Cardiac muscle cell (in vitro differentiated cells and primary cell): ENCODE measurements at places on chromosomes 12 and 14.

- no peak for DNase-seq
Observed at GRCh38 chr14:104284107-104284592, 145.8 kb downstream of the KIF26A start.

DNA sequence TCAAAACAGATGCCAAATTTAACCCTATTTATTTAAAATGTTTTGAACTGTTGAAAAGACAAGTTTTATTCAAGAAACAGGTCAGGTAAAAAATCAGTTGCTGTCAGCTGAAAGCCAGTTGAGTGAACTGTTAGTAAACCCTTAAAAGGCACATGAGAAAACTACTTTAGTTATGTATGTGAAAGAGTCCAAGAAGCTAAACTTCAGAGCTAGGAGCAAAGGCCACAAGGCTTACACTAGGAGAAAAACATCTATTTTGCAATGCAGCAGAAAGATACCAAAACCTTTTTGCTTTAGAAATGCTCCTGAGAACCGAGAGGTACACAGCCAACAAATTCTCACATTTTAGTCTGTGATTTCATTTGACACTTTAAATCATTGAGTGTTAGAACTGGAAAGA, 375.2 kb downstream of the FSCB start:
- no peak for DNase-seq

GRCh38 chr12:57624441-57625220, 8.4 kb downstream of the B4GALNT1 start:
- DNase-seq: no peak

DNA sequence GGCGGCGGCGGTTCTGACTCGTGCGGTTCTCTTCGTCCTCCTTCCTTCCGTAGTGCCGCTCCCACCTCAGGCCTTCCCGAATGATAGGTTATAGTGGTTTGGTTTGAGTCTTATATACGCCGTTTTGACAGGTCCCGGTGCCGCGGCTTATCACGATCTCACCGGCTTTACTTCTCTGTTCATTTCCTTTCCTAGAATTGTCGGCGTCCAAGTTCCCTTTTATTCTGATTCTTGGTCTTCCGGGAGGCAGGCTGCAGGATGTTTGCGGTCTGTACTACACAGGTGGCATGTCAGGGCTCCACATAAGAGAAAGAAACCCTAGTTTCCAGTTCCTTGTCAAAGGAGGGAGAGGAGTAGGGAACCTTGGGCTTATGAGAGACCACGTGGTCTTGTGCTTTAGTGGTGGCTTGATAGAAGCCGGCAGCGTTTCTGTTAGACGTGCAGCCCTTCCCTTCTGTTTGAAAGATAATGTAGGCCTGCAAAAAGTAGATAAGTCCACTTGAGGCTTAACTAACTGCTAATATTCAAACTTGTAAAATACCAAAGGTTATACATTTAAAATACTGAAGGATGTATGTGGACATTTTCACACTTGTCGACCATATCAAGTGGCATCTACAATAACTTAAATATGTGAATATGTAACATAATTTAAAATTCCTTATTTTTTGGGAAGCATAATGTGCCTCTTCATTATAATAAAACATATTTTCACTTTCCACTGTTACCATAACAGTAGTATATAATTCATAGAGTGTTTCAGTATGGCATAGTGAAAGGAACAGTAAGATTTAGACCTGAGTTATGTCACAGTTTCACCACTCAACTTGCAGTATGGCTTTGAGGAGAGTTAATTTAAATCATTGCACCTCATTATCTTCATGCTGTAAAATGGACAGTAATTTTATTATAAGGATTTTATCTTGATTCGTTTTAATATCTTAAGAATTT, 804 bp downstream of the USP15 start:
- DNase-seq: peak; percentile 50

GRCh38 chr14:68249661-68250451, 430.3 kb downstream of the RAD51B start:
- no peak for DNase-seq

GRCh38 chr12:105334001-105334400, 3.5 kb downstream of the C12orf75 start:
- peak; percentile 30 for DNase-seq

DNA sequence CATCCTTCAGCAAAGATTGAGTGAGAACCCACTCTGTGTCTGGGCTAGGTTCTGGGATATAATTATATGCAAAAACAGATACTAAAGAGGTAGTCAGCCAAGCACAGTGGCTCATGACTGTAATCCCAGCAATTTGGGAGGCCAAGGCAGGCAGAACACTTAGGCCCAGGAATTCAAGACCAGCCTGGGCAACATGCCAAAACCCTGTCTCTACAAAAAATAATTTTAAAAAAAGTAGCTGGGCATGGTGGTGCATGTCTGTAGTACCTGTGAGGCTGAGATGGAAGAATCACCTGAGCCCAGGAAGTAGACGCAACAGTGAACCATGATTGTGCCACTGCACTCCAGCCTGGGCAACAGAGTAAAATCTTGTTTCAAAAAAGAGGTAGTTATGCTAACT, 237.5 kb upstream of the HMGA2 start:
- DNase-seq: no peak

GRCh38 chr14:90461425-90461824, 64.6 kb downstream of the CALM1 start:
- DNase-seq: no peak

DNA sequence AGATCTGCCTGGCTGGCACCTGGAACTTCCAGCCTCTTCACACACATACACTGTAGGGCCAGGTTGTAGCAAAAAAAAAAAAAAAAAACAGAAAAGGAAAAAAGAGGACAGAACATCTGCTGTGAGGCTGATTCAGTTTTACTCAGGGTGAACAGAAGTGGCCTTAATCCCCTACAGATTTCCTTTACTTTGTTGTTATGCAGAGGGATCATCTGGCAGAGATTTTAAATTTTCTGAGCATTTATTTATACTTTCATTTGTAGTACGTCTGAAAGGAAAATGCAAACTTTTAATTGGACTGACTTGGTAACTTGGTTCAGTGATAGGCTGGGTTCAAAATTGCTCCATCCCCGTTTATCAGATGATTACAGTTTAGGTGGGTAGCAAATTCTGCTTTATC, 50.8 kb upstream of the PRICKLE1 start:
- DNase-seq: no peak

- DNase-seq: no peak
Observed at GRCh38 chr14:85565862-85566296, 35.9 kb downstream of the FLRT2 start.

- DNase-seq: peak; percentile 25
Observed at GRCh38 chr12:24109381-24110039, 160.0 kb upstream of the SOX5 start.

- no peak for DNase-seq
Observed at GRCh38 chr12:19620222-19620621, 180.9 kb downstream of the AEBP2 start.

GRCh38 chr14:88983755-88984154, 159.3 kb downstream of the TTC8 start:
- DNase-seq: no peak

GRCh38 chr14:85439696-85440328, 90.1 kb upstream of the FLRT2 start:
- peak; percentile 52 for DNase-seq

GRCh38 chr12:47033789-47034555, 45.4 kb upstream of the PCED1B start:
- DNase-seq: no peak

GRCh38 chr14:69068744-69069421, 84.0 kb downstream of the DCAF5 start:
- DNase-seq: no peak

- DNase-seq: no peak
Observed at GRCh38 chr12:97541366-97541765, 78.8 kb downstream of the RMST start.

- no peak for DNase-seq
Observed at GRCh38 chr14:104328607-104329006, 190.2 kb downstream of the KIF26A start.

DNA sequence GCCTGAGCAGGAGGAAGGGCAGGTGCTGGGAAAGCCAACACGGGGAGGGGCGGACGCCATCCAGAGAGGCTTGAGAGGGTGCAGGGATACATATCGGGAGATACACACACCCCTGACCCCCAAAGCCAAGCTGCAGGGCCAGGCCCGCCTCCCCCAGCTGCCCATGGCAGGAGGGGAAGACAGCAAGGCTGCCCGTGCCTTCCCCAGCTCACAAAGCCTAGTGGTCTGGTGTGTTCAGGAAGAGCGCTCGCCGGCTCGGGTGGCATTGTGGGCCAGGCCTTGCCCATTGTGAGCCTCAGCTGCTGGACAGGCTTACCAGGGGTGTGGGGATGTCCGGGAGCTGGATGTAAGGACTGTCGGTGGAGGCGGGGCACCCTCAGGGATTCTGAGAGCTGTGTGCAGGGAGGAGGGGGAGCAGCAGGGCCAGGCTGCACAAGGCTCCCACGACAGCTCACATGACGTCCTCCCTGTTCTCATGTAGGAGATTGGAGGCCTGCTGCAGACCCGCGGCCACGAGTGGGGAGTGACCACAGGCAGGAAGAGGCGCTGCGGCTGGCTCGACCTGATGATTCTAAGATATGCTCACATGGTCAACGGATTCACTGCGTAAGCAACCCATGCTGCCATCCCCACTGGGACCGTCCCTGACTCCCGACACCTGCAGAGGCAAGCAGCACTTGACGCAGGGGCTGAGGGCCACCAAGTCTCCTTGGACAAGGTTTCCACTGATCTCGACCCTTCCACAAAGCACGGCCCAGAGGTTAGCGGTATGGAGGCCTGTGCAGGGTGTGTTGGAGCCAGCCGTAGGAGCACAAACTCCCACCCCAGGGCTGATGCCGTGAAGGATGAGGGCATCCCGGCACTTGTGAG, 10.1 kb upstream of the SIVA1 start:
- no peak for DNase-seq

- DNase-seq: no peak
Observed at GRCh38 chr12:3673981-3674708, 78.8 kb downstream of the CRACR2A start.

- DNase-seq: no peak
Observed at GRCh38 chr14:105878554-105878953, 352.2 kb downstream of the TMEM121 start.

DNA sequence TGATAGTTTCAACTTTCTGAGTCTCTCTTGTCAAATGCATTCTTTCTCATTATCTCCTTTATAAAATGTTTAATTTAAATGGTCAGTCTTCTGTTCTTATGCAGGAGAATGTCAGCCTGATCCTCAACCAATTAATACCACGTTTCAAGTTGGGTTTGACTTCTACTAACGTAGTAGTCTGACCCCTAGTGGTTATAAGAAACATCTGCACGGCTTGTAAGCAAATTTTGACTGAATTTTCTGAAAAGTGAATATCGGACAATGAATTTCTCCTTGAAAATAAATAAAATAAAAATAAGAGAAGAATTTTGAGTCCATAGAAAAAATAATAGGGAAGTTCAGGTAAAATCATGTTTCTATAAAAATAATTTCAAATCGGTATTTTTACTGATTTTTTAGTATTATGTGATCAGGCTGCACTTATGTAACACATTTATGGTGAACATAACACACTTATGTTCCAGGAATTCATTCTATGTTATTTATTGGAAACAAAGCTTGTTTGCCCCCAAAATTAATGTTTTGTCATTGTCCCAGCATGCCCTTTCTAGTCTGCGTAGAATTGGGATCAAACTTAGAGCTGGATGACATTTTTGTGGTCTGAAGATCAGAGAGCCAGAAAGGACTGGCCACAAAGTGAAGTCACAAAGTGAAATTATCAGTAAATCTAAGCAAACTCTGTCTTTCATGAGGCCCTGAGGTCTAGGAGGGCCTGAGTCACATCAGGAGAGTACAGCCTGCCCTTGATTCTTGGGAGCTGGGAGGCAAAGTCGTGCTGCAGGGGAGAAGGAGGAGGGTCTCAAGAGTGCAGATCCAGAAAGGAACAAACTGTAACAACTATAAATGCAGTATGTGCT, 101.2 kb upstream of the STXBP6 start:
- peak; percentile 73 for DNase-seq

- DNase-seq: no peak
Observed at GRCh38 chr14:96838449-96838848, 41.3 kb downstream of the VRK1 start.

DNA sequence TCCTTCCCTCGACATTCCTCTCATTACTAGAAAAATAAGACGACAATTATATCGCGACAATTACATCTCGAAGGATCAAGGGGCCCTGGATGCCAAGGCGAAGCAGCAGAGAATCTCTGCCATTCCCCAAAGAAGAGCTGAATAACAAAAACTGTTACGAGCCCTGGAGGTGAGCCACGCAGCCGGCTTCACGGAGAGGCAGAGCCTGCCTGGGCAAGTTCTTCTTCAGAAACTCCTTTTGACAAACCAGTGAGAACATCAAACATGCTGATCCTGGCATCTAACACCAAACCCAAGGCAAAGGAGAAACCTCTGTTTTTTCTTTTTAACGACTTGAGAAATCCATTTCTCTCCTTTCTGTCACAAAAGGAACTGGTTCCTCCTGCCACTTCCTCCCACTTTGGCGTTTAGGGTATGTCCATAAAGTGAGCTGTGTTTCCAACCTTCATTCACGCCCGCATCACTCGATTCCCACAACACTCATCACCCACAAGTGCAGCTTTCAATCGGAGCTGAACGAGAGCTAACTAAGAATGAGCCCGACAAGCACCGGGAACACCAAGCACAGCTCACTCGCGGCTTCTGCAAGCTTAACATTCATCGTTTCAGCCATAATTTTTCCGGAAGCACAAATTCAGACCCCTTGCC, 21.5 kb downstream of the CCDC88C start:
- no peak for DNase-seq

DNA sequence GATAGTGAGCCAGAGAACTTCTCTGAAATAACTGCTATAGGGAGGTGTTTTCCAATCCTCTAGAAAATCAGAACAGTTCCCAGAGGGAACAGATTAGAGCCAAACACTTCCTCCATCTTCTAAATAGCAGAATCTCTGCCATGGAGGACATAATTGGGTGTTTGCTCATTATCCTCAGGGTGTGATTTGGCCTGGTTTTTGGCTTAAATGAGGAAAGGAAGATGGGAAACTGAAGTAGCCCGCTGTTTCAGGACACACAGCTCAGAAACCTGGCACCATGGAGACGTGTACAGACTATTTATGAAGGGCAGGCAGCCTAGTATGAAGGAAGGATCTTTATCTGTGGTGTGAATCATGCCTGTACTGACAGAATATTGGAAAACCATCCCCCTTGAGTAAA, 231.7 kb upstream of the PRKD1 start:
- no peak for DNase-seq

DNA sequence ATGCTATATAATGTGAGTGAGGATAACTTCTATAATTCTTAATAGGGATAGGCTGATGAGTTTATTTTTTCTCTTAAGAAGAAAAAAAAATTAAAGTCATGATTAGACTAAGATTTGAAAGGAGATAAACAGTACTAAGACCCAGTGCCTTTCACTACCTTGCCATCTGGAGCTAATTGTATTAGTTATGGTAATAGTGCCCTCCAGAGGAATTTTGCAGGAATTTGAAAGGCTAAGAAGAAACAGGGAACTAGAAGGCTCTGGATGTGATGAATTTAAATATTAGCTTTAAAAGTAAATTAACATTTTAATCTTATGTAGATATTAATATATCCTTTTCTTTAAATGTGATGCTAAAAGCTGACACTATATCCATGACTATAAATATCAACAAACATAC, 36.6 kb upstream of the PIK3C2G start:
- peak; percentile 68 for DNase-seq
